ENCODE measurements at places on chromosomes 12 and 14.

- no peak for DNase-seq
Observed at GRCh38 chr12:53994264-53995001, 5.5 kb upstream of the HOXC9 start.

- DNase-seq, result peak; percentile 78
Observed at GRCh38 chr12:1117970-1118563, 127.0 kb downstream of the ERC1 start.

DNA sequence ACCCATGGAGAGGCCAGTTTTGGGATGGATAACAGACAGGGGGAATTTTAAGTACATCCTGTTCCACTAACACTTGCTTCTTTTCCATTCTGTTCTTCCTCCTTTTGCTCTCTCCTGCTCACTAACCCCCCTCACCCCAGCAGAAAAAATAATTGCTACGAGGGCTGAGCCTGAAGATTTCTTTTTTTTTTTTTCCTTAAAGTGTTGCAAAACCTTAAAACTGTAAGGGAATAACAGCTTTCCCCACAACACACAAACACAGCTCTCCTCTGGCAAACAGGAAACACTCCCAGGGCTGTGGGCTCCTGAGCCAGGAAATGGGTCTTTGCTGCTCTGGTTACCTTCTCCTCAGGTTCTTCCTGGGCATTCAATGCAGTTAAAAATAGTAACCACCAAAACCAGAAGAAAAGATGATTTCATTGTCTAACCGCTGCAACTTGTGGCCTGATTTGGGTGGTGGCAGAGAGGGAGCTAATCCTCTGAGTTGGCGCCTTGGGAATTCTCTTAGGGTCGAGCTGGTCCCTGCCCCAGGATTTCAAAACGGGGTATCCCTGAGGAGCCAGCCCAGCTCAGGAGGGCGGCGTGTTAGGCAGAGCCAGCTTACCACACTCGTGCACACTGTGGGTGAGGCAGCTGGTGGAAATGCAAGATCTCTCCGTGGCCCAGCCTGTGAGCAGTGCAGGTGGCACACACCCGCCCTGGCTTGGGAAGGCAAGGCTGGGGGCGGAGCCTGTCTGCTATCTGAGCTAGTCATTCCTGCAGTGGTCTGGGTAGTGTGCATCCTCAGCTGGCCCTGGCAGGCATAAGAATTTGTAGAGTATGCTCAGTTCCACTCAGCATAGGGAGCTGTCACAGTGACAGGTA, 17.1 kb upstream of the EMP1 start:
- no peak for DNase-seq

DNA sequence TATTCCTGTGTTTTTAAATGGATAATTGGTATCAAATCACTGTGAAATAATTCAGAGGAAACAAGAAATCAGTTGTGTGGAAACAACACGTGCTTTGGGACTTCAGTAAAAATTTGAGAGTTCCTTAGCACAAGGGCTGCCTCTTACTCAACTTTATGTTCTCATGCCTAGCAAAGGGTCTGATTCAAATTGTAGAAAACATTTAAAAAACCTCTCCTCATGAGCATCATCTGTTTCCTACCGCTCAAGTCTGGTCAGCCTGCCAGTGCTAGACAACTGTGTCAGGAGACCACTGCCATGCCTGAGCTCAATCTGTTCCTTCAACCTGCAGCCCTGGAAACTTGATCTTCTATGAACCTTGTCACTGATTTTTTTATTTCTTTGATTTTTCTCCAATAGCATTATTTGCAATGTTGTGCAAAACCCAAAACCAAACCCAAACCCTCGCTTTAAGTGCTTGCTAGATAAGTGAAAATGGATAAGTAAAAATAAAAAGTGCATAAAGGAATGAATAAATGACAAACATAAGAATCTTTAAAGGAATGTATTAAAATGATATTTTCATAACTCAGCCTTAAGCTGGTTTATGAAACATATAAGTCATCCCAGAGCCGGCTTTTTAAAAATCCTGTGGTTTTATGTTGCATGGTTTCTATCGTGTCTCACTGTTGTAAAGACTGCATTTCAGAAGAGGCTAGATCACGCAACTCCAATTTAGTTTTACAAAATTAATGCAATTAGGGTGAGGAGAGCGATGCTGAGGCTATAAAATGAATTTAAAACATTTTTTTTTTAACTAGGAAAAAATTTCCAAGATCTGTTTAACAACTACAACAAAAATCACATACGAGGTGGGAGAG, 361.2 kb upstream of the PDE3A start:
- DNase-seq, result no peak

DNA sequence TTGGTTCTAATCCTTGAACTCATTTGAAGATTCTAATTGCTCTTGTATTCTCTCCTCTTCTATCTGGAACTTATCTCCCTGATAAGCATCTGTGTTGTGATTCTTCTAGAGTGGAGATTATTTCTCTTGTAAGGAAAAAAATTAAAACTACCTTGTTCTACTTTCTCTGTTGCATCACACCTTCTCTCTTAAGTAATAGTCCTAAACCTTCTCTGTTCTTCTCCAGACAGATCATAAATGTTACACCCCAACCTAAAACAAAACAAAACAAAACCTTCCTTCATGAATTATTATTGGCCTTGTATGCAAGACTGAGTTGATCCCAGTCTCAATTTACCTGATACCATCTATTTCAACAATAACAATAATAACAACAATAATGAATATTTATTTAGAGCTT, 612.1 kb downstream of the DIO2 start:
- no peak for DNase-seq

GRCh38 chr12:106632797-106633450, 50.1 kb downstream of the RFX4 start:
- no peak for DNase-seq

DNA sequence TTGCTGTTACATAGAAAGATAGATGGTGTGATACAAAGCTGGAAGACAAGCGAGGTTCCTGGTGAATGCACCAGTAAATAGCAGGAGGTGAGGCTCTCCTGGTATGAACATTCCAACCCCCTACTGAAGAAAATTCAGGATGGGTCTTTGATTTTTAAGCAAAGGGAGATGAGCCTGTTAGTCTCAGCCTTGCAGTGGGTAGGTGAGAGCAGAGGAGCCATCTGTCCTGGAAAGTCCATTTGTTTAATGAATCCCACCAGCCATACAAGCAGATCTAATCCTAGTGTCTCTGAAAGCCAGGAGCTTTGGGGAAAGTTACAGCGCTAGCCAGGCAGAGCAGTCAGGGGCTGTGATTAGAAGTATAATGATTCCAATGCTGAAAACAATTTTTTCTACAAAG, 234.8 kb upstream of the FOXN3 start:
- DNase-seq, result no peak

GRCh38 chr12:12744546-12745305, 27.6 kb downstream of the CDKN1B start:
- no peak for DNase-seq

DNA sequence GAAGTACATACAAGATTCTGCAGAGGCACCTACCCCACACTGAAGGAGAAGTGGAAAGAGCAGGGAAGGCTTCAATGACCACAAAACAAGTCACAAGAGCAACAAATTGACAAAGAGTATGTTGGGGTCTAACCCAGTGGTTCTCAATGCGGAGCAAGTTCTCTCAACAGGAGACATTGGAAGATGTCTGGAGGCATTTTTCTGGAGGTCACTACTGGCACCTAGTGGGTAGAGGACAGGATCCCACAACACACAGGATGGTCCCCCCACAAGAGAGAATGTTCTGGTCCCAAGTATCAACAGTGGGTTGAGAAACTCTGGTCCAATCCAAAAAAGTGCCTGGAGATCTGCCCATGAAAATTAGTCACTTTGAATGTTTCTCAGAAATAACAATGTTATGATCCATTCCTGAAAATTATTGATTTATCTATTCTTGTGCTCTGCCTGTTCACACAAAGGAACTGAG, 3.4 kb downstream of the SSH1 start:
- DNase-seq, result no peak

DNA sequence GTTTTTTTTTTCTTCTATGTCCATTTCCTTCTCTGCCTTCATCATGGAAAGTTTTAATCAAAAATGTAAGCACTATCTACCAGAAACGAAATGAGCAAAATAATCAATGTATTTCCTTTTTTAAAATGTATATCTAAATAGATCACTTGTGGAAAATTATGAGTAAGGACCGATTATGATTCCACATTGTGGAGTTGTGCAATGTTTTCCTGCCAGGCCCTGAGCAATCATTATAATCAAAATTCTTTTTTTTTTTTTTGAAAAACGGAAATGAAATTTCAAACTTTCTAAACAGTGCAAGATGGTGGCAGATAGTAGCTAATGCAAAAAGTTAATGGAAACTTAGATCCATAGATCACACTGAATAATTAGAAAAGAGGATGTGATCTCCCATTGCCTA, 1074.6 kb upstream of the TMEM132C start:
- no peak for DNase-seq

GRCh38 chr12:76341436-76342030, 6.7 kb downstream of the BBS10 start:
- DNase-seq, result no peak

- no peak for DNase-seq
Observed at GRCh38 chr12:57129321-57129842, 1.1 kb downstream of the LRP1 start.

DNA sequence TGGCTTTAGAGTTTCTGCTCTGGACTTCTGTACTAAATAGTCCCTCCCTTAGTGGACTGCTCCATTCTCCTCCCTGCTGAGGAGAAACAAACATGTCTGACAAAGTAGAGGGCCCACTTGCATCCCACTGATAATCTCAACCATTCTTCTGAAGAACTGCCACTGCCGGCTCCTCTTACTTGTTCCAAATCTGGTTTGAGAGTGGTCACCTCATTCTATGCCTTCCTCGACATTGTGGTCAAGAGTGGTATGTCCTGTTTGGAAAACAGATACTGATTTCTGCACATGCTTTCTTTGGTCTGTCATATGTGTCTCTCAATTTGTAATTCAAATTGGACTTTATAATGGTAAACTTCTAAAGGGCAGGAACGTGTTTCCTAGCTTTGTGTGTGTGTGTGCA, 36.3 kb upstream of the PLEKHA5 start:
- no peak for DNase-seq

- no peak for DNase-seq
Observed at GRCh38 chr12:124404162-124404784, 109.4 kb downstream of the RFLNA start.

- no peak for DNase-seq
Observed at GRCh38 chr14:92615451-92615850, 101.9 kb downstream of the RIN3 start.

DNA sequence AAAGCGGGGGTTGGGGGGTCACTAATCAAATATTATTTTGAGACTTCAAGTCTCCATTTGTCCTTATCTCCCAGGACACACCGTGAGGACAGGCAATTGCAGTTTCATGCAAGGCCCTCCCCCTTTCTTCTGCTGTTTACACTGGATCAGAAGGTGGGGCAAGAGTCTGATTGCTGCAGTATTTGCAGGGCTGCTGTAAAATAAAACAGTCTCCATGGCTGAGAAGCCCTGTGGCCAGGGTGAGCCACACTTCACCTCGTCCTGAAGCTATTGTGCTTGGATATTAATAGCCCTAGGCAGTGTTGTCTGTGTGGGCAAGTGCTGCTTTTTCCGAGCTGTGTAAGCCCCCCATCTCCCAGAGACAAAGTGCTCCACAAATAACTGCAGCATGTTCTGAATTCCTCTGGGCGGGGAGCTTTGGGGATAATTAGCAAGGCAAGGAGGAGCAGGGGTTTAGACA, 187.4 kb upstream of the NTF3 start:
- DNase-seq, result no peak

DNA sequence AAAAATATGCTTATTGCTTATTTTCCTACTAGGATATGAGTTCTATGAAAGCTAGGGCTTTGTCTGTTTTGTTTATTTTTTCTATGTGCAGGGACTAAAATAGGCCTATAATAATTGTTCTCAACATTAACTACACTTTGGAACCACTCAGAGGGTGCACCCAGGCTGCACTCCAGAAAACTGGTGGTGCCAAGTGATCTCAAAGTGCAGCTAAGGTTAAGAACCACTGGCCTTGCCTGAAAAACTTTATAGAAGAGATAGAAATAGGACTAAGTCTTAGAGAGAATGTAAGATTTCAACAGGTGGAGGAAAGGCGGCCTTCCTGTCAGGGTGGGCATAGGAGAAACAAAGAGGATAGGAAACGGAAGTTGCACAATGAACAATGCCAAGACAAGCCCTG, 37.7 kb upstream of the NR1H4 start:
- DNase-seq, result no peak

DNA sequence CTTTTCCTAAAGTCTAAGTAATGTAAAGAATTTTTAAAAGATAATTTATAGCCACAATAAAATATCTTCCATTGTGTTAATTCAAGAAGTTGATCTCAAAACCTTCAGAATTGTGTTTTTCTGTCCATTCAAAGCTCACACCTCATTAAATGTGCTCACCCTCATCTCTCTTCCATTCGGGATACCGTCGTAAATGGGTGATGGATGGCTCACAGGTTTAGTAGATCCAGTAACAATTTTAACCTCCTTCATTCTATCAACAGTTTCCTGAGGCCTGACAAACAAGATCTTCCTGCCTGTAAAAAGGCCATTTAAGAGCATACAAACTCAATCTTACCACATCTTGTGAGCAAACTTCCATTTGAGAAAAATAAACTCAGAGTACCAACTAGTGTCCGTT, 9.4 kb upstream of the FLRT2 start:
- DNase-seq, result no peak

DNA sequence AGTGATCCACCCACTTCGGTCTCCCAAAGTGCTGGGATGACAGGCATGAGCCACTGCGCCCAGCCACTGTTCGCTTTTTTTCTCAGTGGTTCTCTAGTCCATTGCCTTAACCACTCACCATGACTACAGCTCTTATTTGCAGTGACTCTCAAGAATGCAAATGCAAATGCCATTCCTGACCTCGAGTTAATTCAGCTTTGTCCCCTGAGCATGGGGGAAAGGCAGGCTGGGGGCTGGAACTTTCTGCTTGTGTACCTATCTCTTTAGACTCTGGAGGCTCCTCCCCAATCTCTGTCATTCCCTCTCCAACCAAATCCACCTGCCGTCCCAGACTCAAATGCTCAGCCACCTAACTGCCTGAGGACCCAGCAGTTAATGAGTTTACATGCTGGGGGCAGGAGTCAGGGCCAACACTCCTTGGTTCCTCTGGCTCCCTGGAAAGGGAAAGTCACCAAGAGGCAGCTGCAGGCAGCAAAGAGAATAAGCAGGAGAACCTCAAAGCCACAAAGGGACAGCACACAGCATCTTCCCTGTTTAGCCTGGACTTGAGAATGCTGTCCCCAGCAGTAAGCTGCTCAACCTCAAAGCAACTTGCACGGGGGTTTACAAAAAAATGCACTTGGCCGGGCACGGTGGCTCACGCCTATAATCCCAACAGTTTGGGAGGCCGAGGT, 5.3 kb upstream of the HNF1A start:
- DNase-seq, result no peak

- DNase-seq, result no peak
Observed at GRCh38 chr12:105457026-105457425, 126.5 kb downstream of the C12orf75 start.

All from NCI-H2081 treated with DMSO at 0.1 percent for 48 hours (cell line).